ENCODE measurements at places on chromosomes 2 and 18. TPM values are rescaled to one million over a fixed set of nuclear protein-coding genes. Genes with fewer than 3 reads are reported as not detected.

C2orf81 gene
- total RNA-seq = 1.7 TPM

FOXI3 gene
- not detected for total RNA-seq

VAMP8 gene
- 90.9 TPM for total RNA-seq

CFAP65 gene
- not detected for total RNA-seq

EGR4 gene
- 1.2 TPM for total RNA-seq

DTNA gene
- total RNA-seq = not detected

SFTPB gene
- not detected for total RNA-seq

GREB1 gene
- 0.05 TPM for total RNA-seq

HOXD12 gene
- total RNA-seq = not detected

ZNF516 gene
- total RNA-seq = 0.85 TPM

ST6GAL2 gene
- not detected for total RNA-seq

FAM110C gene
- 0.47 TPM for total RNA-seq
